ENCODE measurements at places on chromosomes 7 and 10.

GRCh38 chr7:11300241-11300640, 326.6 kb downstream of the PHF14 start:
- no peak for DNase-seq

GRCh38 chr10:71888623-71889387, 37.8 kb upstream of the PSAP start:
- DNase-seq, result peak; percentile 28

DNA sequence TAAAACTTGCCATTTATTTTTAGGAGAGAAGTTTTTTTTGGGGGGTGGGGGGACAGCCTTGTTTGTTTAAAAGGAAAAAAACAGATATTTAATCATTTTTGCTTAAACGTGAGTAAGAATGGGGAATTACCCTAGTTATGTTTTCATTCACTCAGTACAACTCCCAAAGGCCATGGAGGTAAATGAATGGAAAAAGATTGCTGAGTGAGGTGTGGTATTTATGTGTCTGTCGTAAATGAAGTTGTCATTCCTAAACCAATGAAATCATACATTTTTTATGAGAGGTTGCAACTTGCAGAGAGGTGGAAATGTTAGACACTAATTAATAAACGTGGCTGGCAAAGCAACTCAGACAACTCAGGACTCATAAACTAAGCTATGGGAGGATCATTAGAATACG, 218.1 kb downstream of the CELF2 start:
- DNase-seq, result no peak

DNA sequence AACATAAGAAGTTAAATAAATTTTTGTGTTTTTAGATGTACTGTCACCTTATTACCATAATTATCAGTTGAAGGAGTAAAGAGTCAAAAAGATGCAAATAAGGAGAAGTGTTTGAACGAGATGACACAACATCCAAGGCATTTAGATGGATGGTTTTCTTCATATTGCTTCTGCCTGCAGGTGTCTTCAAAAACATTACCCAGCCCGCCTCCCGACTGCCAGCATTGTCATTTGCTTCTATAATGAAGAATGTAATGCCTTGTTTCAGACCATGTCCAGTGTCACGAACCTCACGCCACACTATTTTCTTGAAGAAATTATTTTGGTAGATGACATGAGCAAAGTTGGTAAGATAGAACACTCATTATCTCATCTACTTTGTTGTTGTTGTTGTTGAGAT, 26.6 kb downstream of the GALNTL5 start:
- no peak for DNase-seq

- no peak for DNase-seq
Observed at GRCh38 chr7:77631820-77632219, 64.4 kb upstream of the RSBN1L start.

GRCh38 chr10:48461623-48462481, 143.0 kb downstream of the ARHGAP22 start:
- DNase-seq, result no peak

- DNase-seq, result no peak
Observed at GRCh38 chr10:97069576-97070362, 116.0 kb downstream of the SLIT1 start.

DNA sequence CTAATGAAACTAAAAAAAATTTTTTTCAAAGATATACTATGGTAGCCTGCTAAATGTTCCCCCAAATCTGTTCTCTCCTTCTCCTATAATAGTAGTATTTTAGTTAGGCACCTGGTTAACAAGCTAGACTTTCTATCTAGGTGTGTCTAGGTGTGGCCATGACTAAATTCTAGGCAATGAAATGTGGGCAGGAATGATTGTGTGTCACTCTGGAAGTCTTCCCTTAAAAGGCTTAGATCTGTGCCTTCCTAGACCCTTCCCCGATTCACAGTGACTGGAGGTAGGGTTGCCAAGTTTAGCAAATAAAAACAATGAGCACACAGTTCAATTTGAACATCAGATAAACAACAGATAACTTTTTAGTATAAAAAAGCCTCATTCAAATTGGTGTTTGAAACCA, 8.3 kb upstream of the ARHGAP21 start:
- no peak for DNase-seq

DNA sequence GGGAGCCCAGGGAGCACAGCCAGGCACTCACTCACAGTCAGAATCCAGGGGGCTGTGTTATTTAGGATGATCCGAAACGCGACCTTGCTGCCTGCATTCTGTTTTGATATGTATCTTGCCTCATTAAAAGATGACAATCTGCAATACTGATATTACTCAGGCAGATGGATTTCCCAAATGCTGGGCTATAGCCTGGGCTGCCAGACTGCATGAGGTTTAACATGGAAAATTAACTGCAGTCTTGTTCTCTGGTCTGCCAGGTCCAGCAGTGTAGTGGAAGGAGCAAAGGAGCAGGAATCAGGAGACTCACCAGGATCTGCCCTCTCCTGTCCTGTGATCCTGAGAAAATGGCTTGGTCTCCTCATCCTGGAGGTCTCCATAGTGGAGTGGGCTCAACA, 258.1 kb downstream of the PAXIP1 start:
- no peak for DNase-seq

DNA sequence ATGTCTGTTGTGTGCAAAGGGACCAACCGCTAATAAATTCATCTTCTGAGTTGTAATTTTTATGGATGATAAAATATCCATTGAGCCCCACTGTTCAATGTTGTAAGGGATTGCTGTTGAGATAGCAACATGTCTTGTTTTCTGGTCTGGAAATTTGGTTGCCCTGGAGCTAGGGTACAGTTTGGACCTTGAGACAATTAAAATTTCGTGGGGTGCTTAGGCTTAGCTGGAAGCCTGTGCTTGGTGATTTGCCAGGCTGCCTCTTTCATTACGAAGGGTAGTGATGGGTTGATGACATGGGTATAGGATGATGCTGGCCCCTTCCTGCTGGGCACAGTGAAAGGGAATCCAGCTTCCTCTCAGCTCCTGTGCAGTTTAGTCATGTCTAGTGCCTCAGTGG, 43.6 kb downstream of the PLCE1 start:
- no peak for DNase-seq

- DNase-seq, result no peak
Observed at GRCh38 chr10:33087152-33087551, 129.1 kb upstream of the ITGB1 start.

DNA sequence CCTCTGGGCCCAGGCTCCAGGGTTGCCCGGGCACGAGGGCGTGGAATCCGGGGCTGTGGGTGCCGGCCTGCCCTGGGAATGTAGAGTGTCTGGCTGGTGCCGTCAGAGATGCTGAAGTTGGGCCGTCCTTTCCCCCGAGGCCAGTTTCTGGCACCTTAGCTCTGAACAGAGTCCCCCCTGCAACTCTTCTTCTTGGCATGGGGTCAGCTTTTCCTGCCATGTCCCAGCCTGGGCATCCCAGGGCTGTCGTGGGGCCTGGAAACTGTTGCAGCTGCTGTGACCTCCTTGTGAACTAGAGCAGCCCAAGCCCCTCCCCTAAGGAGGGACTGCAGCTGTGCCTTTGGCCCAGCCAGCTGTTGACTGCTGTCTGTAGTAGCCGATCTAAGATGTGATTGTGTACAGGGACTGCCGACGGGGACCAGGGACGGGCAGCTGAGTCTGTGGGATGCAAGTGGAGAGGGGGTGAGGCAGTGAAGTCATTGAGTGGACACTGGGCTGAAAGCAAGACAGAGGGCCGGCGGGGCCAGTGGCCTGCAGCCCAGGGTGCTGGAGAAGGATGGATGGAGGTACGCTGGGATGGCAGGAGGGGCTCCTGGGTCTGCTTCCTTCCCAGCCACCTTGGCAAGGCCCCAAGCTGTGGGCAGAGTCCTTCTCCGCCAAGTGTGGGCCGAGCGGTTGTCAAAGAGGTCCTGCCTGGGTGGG, 35.8 kb downstream of the GBX1 start:
- no peak for DNase-seq

GRCh38 chr10:96890172-96890513, 58.0 kb downstream of the LCOR start:
- no peak for DNase-seq
